ENCODE measurements at places on chromosomes 4 and X. TPM values are rescaled to one million over a fixed set of nuclear protein-coding genes. Genes with fewer than 3 reads are reported as not detected.

AFP gene
- total RNA-seq: 0.58 TPM

ASB5 gene
- not detected for total RNA-seq

EVC2 gene
- total RNA-seq: 9.7 TPM

RNF212 gene
- 4.6 TPM for total RNA-seq

BBS7 gene
- 8.3 TPM for total RNA-seq

ADH1A gene
- total RNA-seq: not detected

PASD1 gene
- not detected for total RNA-seq

RHOXF1 gene
- total RNA-seq: not detected

RBM46 gene
- not detected for total RNA-seq

ARHGAP6 gene
- total RNA-seq: 29.2 TPM

MOB1B gene
- total RNA-seq: 5.4 TPM

QRFPR gene
- not detected for total RNA-seq

CT45A10 gene
- total RNA-seq: not detected

PDE5A gene
- 20.4 TPM for total RNA-seq

RBMXL3 gene
- total RNA-seq: not detected

TECRL gene
- total RNA-seq: not detected

DGAT2L6 gene
- total RNA-seq: not detected

KLHL4 gene
- 7.5 TPM for total RNA-seq

ERVMER34-1 gene
- total RNA-seq: 0.68 TPM

UGT8 gene
- total RNA-seq: not detected

PDE6B gene
- total RNA-seq: 1.4 TPM

FIP1L1 gene
- total RNA-seq: 30.9 TPM

L1CAM gene
- total RNA-seq: 0.34 TPM

XG gene
- total RNA-seq: under 0.01 TPM

GLRA3 gene
- not detected for total RNA-seq

SUV39H1 gene
- 2.8 TPM for total RNA-seq

AKAP4 gene
- total RNA-seq: not detected

ALAS2 gene
- not detected for total RNA-seq

RNF4 gene
- 47.0 TPM for total RNA-seq

RIBC1 gene
- total RNA-seq: 0.17 TPM

GLRB gene
- 2.3 TPM for total RNA-seq

RAB9B gene
- 0.23 TPM for total RNA-seq

MAGEE2 gene
- not detected for total RNA-seq

LRCH2 gene
- total RNA-seq: 3.0 TPM

SRPK3 gene
- total RNA-seq: 1.6 TPM

GLUD2 gene
- 1.8 TPM for total RNA-seq

LDOC1 gene
- total RNA-seq: 13.0 TPM

RGN gene
- not detected for total RNA-seq

THAP6 gene
- total RNA-seq: 6.4 TPM

HS3ST1 gene
- 0.12 TPM for total RNA-seq

SLC25A43 gene
- total RNA-seq: 20.9 TPM

All from pericardium fibroblast (primary cell).